ENCODE measurements at places on chromosomes 7 and 10.

DNA sequence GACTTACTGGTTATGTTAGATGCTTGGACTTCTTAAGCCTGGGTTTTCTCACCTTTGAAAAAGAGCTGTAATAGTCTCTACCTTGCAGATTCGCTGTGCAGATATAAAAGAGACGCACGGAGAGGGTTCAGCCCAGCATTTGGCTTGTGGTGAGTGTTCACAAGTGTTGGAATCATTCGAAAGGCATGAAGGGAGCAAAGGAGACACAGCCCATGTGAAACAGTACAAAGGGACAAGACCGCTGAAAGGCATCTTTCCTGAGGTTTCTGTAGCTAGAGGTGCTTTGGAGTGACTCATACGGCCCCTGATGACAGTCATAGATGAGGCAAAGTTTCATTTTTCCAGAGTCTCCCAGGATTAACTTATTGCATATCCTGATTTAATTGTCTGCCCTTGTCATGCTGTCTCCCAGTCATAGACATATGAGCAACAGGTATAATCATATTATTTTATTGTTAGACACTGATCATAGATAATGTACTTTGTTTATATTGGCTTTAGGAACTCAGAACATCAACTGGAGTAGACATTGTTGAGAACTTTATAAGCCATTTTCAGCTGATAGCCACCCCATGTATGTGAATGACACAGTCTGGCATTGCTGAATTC is 171.1 kb downstream of the ADRA2A start:
- DNase-seq, result no peak

GRCh38 chr10:63720676-63721075 is 199.5 kb downstream of the REEP3 start:
- no peak for DNase-seq

DNA sequence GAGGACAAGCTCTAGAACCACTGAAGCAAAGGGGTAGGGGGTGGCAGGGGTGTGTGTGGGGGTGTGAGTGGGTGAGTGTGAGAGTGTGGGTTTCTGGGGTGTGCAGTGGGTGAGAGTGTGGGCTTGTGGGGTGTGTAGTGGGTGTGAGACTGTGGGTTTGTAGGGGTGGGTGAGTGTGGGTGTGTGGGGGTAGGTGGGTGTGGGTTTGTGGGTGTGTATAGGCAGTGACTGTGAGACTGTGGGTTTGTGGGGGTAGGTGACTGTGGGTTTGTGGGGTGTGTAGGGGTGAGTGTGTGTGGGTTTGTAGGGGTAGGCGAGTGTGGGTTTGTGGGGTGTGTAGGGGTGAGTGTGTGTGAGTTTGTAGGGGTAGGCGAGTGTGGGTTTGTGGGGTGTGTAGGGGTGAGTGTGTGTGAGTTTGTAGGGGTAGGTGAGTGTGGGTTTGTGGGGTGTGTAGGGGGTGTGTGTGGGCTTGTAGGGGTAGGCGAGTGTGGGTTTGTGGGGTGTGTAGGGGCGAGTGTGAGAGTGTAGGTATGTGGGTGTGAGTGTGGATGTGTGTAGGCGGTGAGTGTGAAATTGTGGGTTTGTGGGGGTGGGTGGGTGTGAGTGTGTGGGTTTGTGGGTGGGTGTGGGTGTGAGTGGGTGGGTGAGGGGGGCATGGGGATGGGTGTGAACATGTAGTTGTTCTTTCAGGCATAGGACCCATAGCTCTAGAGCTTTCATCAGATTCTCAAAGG is 8.8 kb downstream of the NOS3 start:
- DNase-seq, result no peak

DNA sequence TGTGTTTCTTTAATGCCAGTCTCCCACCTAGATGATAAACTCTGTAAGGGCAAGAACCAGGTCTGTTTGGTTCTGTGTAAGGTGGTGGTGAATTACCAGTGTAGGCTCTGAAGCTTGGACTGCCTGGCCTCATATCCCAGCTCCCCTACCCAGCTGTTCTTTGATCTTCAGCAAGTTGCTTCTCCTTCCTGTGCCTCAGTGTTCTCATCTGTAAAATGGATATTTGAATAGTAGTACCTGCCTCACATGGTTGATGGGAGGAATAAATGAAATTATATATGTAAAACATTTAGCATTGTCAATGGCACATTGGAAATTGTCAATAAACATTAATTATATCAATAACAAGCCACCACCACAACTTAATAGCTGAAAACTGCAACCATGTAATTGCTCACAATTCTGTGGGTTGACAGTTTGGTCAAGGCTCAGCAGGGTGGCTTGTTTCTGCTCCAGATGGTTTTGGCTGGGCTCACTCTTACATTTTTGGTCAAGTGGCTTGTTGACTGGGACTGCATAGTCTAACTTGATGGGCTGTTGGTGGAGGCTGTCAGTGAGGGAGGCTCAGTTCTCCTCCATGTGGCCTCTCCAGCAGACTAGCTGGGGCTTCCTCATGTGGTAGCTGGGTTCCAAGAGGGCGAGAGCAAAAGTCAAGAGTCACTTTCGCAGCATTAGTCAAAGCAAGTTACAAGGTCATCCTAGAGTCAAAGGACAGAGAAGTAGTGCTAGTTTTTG is 84.5 kb upstream of the DUSP5 start:
- no peak for DNase-seq

DNA sequence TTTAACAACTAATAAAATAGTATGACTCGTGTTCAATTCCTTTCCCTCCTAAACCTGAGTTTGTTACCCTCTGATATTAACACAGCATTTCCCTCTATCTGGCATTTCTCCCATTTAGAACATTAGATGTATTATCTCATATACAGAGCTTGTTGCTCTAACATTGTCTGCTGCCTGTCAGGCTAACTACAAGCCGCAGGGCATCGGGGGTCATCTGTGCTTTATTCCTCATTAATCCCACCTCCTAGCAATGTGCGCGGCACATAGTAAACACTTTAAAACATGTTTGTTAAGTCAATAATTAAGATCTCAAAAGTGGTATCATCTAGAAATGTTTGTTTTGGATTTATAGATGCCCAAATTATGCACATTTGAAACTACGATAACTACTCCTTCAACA is 52.9 kb upstream of the NEBL start:
- no peak for DNase-seq

- no peak for DNase-seq
Measured at GRCh38 chr7:30279653-30279904, 4.8 kb upstream of the ZNRF2 start.

All from substantia nigra (tissue), 51 donors.